ENCODE measurements at places on chromosomes 6 and 20.
A peak's percentile ranks its signal among the peaks of the same experiment; 100 is the strongest.

GRCh38 chr20:51540580-51540979, 1.9 kb downstream of the NFATC2 start:
- no peak for DNase-seq
- H3K27ac ChIP-seq = peak overlapping the region; percentile 98
- peaks cover 5% of the 10 kb centered on the region for H3K36me3 ChIP-seq
- peaks cover 4% of the 10 kb centered on the region for H3K27me3 ChIP-seq

DNA sequence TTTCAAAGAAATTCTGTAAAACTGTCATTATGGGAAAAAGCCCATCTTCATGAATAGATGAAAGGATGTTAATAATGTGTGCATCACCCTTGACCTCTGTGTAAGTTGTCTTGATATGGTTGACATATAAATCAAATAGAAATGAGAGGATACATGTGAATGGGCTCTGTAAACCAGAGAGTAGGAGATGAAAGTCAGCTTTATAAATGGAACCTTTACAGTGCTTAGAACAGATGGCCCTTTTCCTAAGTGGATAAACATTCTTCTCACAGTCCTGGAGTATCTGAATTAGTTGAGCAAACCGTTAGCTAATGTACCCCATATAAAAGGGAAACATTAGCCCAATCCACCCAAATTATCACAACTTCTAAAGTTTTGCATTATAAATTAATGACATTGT, 57.5 kb downstream of the MYLK4 start:
- no peak overlapping the region for H3K4me3 ChIP-seq
- peaks cover 6% of the 10 kb centered on the region for H3K27me3 ChIP-seq
- DNase-seq = no peak
- H3K4me1 ChIP-seq = peaks cover 3% of the 10 kb centered on the region

- no peaks in the 10 kb centered on the region for H3K4me1 ChIP-seq
- no peak overlapping the region for H3K27ac ChIP-seq
- no peak overlapping the region for H3K4me3 ChIP-seq
- H3K27me3 ChIP-seq = no peaks in the 10 kb centered on the region
- no peaks in the 10 kb centered on the region for H3K36me3 ChIP-seq
These were observed 654.5 kb upstream of the PTCHD4 start for GRCh38 chr6:48765352-48765961.

GRCh38 chr6:105746130-105746505, 340.0 kb upstream of the PRDM1 start:
- no peaks in the 10 kb centered on the region for H3K36me3 ChIP-seq
- H3K27ac ChIP-seq = no peak overlapping the region
- no peak for DNase-seq
- peaks cover 14% of the 10 kb centered on the region for H3K4me1 ChIP-seq

- no peak for DNase-seq
- H3K27me3 ChIP-seq = no peaks in the 10 kb centered on the region
These were observed 79.4 kb upstream of the PRSS16 start for GRCh38 chr6:27168108-27168507.
